Immature natural killer cell (primary cell): ENCODE measurements at places on chromosomes 7 and 10. TPM values are rescaled to one million over a fixed set of nuclear protein-coding genes. Genes with fewer than 3 reads are reported as not detected.

The CRHR2 gene
- not detected for polyA plus RNA-seq

The PLAC9 gene
- polyA plus RNA-seq, result not detected

The EBLN1 gene
- polyA plus RNA-seq, result not detected

The MEST gene
- 0.53 TPM for polyA plus RNA-seq

The STN1 gene
- polyA plus RNA-seq, result 81.1 TPM

GRCh38 chr10:81104494-81104893 is 566.8 kb downstream of the SH2D4B start:
- DNase-seq, result no peak
- no peaks in the 10 kb centered on the region for H3K27me3 ChIP-seq
- H3K4me3 ChIP-seq, result no peak overlapping the region
- no peaks in the 10 kb centered on the region for H3K36me3 ChIP-seq

DNA sequence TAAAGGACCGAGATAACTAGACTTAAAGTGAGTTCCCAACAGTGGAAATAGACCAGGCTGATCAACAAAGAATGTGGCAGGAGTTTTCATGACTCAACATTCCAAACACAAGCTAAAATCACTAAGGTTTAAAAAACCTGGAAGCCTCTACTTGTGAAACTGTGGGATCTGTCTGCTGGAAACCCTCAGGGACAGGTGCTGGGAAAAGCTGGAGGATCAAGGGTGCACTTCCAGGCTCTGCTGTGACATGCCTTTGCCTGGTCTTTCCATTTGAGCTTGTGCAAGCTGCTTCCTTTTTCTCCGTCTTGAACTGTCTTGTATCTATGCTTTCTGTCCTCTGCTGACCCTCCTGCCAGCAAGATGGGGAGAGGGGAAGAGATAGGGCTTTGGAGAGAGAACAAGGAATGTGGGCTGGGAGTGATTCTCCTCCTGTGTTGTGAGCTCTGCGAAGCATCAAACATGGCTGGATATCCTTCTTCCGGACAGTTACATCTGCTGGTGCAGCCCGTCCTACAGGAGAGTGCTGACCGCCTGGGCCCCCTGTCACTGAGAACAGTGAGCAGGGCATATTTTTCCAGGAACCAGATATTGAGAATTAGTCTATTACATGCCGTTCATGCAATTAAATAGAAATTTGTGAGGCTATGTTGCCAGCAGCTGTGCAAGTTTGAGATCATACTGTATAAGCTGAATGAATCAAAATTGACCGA is 25.5 kb downstream of the ARHGAP22 start:
- no peaks in the 10 kb centered on the region for H3K36me3 ChIP-seq
- no peak overlapping the region for H3K4me3 ChIP-seq
- DNase-seq, result no peak
- H3K27ac ChIP-seq, result no peak overlapping the region
- H3K4me1 ChIP-seq, result no peaks in the 10 kb centered on the region
- H3K27me3 ChIP-seq, result peaks cover 22% of the 10 kb centered on the region

GRCh38 chr10:29279779-29280487 is 8.9 kb upstream of the LYZL1 start:
- DNase-seq, result no peak
- no peak overlapping the region for H3K4me3 ChIP-seq
- peaks cover 2% of the 10 kb centered on the region for H3K27me3 ChIP-seq
- no peaks in the 10 kb centered on the region for H3K4me1 ChIP-seq

- no peak overlapping the region for H3K4me3 ChIP-seq
- no peaks in the 10 kb centered on the region for H3K36me3 ChIP-seq
- no peaks in the 10 kb centered on the region for H3K4me1 ChIP-seq
- H3K27me3 ChIP-seq, result no peaks in the 10 kb centered on the region
These were observed 96.0 kb downstream of the MTERF1 start for GRCh38 chr7:91784469-91784868.

GRCh38 chr10:31515116-31515515 is 196.1 kb downstream of the ZEB1 start:
- H3K27ac ChIP-seq, result no peak overlapping the region
- H3K36me3 ChIP-seq, result peaks cover 17% of the 10 kb centered on the region
- H3K4me3 ChIP-seq, result no peak overlapping the region
- no peaks in the 10 kb centered on the region for H3K4me1 ChIP-seq

DNA sequence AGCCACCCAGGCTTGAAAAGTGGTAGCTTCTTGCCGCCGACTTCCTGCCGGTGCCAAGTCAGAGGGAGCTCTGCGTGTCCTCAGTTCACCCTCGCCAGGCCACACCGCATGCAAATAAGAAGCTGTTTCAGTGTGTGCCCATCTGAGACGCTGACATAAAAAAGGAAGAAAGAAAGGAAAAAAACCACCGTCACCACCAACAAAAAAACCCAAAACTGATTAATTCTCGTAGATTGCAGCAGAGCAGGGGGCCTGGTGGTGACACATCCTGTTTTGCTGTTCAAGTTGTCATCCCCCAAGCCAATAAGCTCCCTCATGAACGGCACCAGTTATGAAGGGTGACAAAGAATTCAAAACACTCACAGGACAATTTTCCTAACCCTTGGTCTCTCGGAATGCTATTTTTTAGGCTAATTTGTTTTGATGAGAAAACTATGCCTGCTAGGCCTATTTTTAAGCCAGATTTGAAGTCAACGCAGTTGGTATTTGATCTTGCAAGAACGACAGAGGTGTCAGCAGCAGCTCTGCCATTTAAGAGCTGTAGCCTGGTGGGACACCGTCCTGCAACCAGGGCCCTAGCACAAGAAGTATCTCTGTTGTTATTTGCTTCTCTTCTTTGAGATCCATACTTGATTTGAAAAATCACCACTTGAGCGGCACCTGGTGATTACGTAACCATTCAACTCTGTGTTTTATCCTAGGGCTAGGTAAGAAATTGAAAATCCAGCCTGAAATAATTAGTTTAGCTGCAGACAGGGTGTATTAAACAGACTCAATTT is 145.6 kb downstream of the PFKFB3 start:
- peaks cover 40% of the 10 kb centered on the region for H3K4me1 ChIP-seq
- peak overlapping the region; percentile 72 for H3K4me3 ChIP-seq
- H3K27ac ChIP-seq, result peak overlapping the region; percentile 92
- DNase-seq, result peak; percentile 81
- H3K27me3 ChIP-seq, result peaks cover 3% of the 10 kb centered on the region

DNA sequence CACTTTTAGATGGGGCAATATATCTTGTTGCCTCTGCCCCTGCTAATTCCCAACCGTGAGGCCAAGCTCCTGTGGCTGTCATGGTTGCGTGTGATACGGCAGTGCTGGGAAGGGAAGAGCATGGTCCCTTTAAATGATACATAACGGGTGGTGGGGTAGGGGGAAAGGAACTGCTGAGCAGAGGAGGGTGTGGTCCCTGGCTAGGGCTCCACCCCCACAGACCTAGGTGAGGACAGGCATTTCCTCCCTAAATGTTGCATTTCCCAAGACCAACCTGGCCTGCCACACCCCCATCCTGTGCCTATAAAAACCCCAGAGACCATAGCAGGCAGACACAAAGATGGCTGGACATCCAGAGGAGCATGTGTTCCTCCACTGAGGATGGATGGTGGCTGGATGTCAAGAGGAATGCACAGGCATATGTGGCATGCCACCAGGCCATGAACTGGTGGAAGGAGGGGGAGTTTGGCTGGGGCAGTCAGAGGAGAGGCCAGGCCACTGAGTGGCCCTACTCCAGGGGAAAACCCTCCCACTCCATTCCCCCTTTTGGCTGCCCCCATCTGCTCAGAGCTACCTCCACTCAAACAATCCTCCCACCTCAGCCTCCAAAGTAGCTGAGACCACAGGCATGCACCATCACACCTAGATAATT is 104.0 kb downstream of the PLXDC2 start:
- peaks cover 2% of the 10 kb centered on the region for H3K27me3 ChIP-seq
- H3K4me3 ChIP-seq, result no peak overlapping the region
- peaks cover 21% of the 10 kb centered on the region for H3K4me1 ChIP-seq
- H3K36me3 ChIP-seq, result peaks cover 8% of the 10 kb centered on the region

- no peaks in the 10 kb centered on the region for H3K4me1 ChIP-seq
- H3K27me3 ChIP-seq, result peaks cover 19% of the 10 kb centered on the region
- H3K4me3 ChIP-seq, result no peak overlapping the region
- no peaks in the 10 kb centered on the region for H3K36me3 ChIP-seq
- no peak overlapping the region for H3K27ac ChIP-seq
These were observed 23.2 kb upstream of the PIP4K2A start for GRCh38 chr10:22737587-22737986.

- H3K36me3 ChIP-seq, result no peaks in the 10 kb centered on the region
- no peaks in the 10 kb centered on the region for H3K4me1 ChIP-seq
- no peak for DNase-seq
- no peak overlapping the region for H3K4me3 ChIP-seq
These were observed 27.8 kb downstream of the CRHR2 start for GRCh38 chr7:30654296-30655090.

GRCh38 chr10:33303988-33304387 is 30.5 kb downstream of the NRP1 start:
- peaks cover 7% of the 10 kb centered on the region for H3K27me3 ChIP-seq
- no peaks in the 10 kb centered on the region for H3K36me3 ChIP-seq

DNA sequence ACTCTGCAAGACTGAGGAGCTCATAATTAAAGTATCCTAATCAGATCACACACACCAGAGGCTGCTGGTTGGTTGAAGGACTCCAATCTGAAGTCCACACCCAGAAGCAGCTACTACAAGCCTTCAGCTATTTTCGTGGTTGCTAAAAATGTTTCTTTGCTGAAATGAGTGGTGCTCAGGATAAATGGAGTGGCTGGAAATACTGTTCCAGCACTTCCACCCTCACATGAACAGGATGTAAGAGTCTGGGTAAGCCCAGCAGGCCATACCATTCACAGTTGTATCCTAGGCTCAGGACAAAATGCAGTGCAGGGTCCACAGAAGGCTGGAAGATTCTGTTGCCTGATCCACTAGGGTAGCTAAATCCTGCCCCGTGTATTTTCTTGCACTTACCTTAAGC is 34.1 kb downstream of the AFAP1L2 start:
- H3K4me1 ChIP-seq, result peaks cover 29% of the 10 kb centered on the region
- no peaks in the 10 kb centered on the region for H3K36me3 ChIP-seq
- no peak for DNase-seq
- H3K27me3 ChIP-seq, result peaks cover 4% of the 10 kb centered on the region
- peak overlapping the region; percentile 32 for H3K27ac ChIP-seq
- H3K4me3 ChIP-seq, result no peak overlapping the region

DNA sequence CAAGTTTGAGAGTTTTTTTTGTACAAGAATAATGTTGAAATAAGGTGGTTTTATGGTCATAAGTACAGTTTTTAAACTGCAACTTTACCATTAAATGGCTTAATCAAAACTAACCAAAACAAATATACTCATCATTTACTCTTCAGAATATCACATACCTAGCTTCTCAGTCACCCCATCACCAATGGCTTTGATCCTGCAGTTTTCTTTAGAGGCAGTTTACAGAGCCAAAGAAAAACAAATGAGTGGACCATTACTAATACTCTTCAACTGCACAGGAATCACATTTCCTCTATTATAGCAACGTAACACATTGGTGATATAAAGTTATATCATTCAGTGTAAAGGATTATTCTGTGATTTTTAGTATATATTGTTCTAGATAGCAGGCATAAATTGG is 576.1 kb upstream of the LRRTM3 start:
- H3K27ac ChIP-seq, result no peak overlapping the region
- H3K27me3 ChIP-seq, result no peaks in the 10 kb centered on the region
- no peak overlapping the region for H3K4me3 ChIP-seq
- H3K4me1 ChIP-seq, result no peaks in the 10 kb centered on the region

GRCh38 chr10:70374775-70375614 is 7.4 kb downstream of the LRRC20 start:
- H3K36me3 ChIP-seq, result no peaks in the 10 kb centered on the region
- no peak overlapping the region for H3K4me3 ChIP-seq
- H3K27ac ChIP-seq, result no peak overlapping the region
- peaks cover 8% of the 10 kb centered on the region for H3K27me3 ChIP-seq

DNA sequence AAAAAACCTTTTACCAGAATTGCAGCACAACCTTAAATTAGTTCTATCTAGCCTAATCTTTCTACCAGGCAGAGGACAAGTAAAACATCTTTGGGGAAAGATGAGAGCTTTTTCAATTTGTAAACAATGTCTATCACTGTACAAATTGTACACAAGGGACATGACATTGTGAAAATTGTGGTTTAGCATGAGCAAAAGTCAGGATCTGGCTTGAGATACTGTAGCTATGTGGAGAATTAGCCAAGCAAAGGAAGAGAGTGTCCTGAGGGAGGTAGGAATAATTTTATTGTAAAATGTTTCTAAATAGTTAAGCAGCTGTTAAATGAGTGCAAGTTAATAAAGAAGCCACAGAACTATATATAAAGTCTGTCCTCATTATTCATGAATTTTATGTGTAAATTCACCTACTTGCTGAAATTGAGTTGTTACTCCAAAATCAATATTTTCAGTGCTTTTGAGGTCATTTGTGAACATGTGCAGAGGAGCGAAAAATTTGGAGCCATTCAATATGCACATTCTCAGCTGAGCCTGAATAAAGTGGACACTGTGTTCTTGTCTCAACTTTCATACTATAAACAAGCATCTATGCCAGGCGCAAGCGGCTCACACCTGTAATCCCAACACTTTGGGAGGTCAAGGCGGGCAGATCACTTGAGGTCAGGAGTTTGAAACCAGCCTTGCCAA is 42.8 kb upstream of the POM121L12 start:
- DNase-seq, result no peak
- H3K4me1 ChIP-seq, result no peaks in the 10 kb centered on the region
- no peaks in the 10 kb centered on the region for H3K27me3 ChIP-seq
- no peak overlapping the region for H3K27ac ChIP-seq
- no peak overlapping the region for H3K4me3 ChIP-seq
- H3K36me3 ChIP-seq, result no peaks in the 10 kb centered on the region

DNA sequence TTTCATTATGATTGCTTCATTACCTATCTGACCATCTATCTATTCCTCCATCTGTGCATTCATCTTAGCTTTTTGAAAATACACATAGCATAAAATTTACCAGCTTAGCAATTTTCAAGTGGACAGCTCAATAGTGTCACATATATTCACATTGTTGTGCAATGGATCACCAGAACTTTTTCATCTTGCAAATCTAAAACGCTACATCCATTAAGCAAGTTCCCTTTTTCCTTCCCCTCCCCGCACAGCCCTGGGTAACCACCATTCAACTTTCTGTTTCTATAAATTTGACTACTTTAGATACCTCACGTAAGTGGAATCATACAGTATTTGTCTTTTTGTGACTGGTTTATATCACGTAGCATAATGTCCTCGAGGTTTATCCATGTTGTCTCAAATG is 78.0 kb upstream of the ADRB1 start:
- H3K4me3 ChIP-seq, result no peak overlapping the region
- DNase-seq, result no peak
- peaks cover 7% of the 10 kb centered on the region for H3K27me3 ChIP-seq

DNA sequence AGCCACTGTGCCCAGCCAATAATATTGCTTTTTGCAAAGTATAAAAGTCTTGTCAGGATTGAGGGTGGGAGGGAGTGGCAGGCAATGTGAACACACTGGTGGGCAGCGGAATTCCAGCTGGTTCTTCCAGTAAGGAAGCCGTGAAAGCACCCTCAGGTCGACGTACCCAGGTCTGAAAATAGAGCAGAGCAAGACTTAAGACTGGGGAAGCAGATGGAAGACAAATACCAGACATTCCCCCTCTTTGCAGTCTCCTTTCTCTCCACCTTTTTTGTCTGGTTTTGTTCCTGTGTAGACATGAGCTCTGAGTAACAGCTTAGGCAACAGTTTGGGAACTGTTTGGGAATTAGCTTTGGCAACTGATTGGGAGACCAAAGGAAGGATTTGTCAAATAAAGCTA is 17.6 kb upstream of the CSTF2T start:
- peaks cover 4% of the 10 kb centered on the region for H3K27me3 ChIP-seq
- H3K4me3 ChIP-seq, result no peak overlapping the region
- H3K36me3 ChIP-seq, result no peaks in the 10 kb centered on the region
- DNase-seq, result no peak
- H3K4me1 ChIP-seq, result no peaks in the 10 kb centered on the region
